ENCODE measurements at places on chromosomes 12 and 14. TPM values are rescaled to one million over a fixed set of nuclear protein-coding genes. Genes with fewer than 3 reads are reported as not detected.

- no peaks in the 10 kb centered on the region for H3K27me3 ChIP-seq
- no peak overlapping the region for H3K4me3 ChIP-seq
- DNase-seq = no peak
- no peaks in the 10 kb centered on the region for H3K36me3 ChIP-seq
- no peaks in the 10 kb centered on the region for H3K4me1 ChIP-seq
Measured at GRCh38 chr12:112327209-112327938, 54.9 kb downstream of the HECTD4 start.

GRCh38 chr12:47751561-47751960 lies 7.1 kb downstream of the RAPGEF3 start:
- peaks cover 2% of the 10 kb centered on the region for H3K4me1 ChIP-seq
- no peaks in the 10 kb centered on the region for H3K27me3 ChIP-seq
- no peaks in the 10 kb centered on the region for H3K36me3 ChIP-seq
- no peak for DNase-seq
- H3K4me3 ChIP-seq = no peak overlapping the region

DNA sequence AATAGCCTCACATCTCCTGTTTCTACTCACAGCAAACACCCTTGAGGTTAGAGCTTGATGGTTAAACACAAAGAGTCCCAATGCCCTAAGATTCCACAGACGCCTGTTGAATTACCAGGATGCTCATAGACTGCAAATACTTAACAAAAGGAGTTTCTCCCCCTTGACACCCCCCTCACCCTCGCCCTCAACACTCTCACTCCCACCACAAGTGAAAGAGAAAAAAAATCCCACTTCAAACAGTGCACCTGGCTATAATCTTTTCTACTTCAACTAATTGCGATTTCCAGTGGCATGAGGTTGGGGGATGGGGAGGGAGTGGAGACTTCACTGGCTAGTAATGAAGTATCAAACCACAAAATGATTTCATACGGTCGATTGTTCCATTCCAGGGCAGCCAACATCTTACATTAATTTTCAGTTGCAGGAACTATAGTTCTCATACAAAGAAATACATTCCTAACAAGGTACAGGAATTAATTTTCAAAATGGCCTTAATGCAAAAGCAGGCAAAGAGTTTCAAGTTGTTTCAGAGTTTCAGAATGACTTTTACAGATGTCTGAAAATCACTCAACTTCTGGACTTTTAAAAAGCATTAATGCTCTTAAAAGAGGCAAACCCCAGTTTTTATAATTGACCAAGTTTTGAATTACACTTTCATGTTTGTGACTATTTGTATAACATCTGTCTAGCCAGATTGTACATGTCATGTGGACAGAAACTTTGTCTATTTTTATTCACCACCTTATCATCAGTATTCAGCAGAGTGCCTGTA lies 390.7 kb downstream of the C12orf75 start:
- no peaks in the 10 kb centered on the region for H3K36me3 ChIP-seq
- H3K4me3 ChIP-seq = no peak overlapping the region
- no peaks in the 10 kb centered on the region for H3K27me3 ChIP-seq

- H3K27me3 ChIP-seq = no peaks in the 10 kb centered on the region
- no peaks in the 10 kb centered on the region for H3K36me3 ChIP-seq
- H3K4me3 ChIP-seq = no peak overlapping the region
- peak; percentile 87 for DNase-seq
- H3K4me1 ChIP-seq = no peaks in the 10 kb centered on the region
- H3K27ac ChIP-seq = no peak overlapping the region
Measured at GRCh38 chr14:75340921-75341320, 62.3 kb downstream of the FOS start.

DNA sequence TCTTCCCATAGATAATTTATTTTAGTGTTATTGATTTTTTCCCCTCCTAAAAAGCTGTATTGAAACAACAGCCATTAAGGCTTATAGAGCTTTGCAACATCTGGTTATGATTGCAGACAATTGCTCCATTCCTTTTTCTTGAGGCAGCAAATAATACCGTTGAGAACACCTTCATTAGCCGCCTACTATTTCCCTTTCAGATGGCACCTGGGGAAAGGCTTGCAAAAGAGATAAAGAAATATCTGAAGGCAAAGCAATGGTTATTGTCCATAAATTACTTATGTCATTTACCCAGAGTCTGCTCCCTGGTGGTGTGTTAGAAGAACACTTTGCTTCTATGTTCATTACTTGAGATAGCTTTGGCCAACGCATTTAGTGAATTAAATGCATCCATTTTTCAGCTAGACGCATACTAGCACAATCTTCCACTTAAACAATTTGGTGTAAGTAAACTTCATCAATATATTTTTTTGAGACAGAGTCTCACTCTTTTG lies 377.8 kb downstream of the KCNH5 start:
- H3K4me3 ChIP-seq = no peak overlapping the region
- DNase-seq = no peak
- no peaks in the 10 kb centered on the region for H3K36me3 ChIP-seq
- H3K27ac ChIP-seq = no peak overlapping the region

DNA sequence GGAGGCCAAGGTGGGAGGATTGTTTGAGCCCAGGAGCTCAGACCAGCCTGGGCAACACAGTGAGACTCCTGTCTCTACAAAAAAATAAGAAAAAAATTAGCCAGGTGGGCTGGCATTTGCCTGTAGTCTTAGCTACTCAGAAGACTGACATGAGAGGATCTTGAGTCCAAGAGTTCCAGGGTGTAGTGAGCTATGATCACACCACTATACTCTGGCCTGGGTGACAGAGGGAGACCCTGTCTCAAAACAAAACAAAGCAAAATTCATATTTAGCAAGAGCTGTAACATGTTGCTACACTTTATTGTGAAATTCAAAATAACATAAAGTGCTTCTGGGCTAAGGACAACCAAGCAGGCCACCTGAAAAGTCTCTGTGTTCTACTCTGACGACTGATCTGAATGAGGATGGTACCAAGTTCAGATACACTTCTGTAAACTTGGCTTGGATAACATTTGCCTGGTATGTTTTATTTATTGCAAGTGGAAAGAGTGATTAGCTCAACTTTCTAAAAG lies 11.6 kb upstream of the STRN3 start:
- no peak for DNase-seq
- no peaks in the 10 kb centered on the region for H3K4me1 ChIP-seq
- no peak overlapping the region for H3K4me3 ChIP-seq

GRCh38 chr14:34098045-34098984 lies 147.4 kb upstream of the EGLN3 start:
- H3K36me3 ChIP-seq = no peaks in the 10 kb centered on the region
- H3K27me3 ChIP-seq = no peaks in the 10 kb centered on the region
- H3K27ac ChIP-seq = no peak overlapping the region
- no peak overlapping the region for H3K4me3 ChIP-seq
- no peaks in the 10 kb centered on the region for H3K4me1 ChIP-seq

- H3K27me3 ChIP-seq = no peaks in the 10 kb centered on the region
- no peak overlapping the region for H3K27ac ChIP-seq
- H3K4me3 ChIP-seq = no peak overlapping the region
- no peak for DNase-seq
- H3K36me3 ChIP-seq = no peaks in the 10 kb centered on the region
- H3K4me1 ChIP-seq = no peaks in the 10 kb centered on the region
Measured at GRCh38 chr12:124747426-124748161, 116.1 kb downstream of the SCARB1 start.

GRCh38 chr12:63875703-63876102 lies 31.2 kb downstream of the SRGAP1 start:
- DNase-seq = no peak
- no peak overlapping the region for H3K27ac ChIP-seq
- H3K4me3 ChIP-seq = no peak overlapping the region
- no peaks in the 10 kb centered on the region for H3K36me3 ChIP-seq
- no peaks in the 10 kb centered on the region for H3K27me3 ChIP-seq
- no peaks in the 10 kb centered on the region for H3K4me1 ChIP-seq

DNA sequence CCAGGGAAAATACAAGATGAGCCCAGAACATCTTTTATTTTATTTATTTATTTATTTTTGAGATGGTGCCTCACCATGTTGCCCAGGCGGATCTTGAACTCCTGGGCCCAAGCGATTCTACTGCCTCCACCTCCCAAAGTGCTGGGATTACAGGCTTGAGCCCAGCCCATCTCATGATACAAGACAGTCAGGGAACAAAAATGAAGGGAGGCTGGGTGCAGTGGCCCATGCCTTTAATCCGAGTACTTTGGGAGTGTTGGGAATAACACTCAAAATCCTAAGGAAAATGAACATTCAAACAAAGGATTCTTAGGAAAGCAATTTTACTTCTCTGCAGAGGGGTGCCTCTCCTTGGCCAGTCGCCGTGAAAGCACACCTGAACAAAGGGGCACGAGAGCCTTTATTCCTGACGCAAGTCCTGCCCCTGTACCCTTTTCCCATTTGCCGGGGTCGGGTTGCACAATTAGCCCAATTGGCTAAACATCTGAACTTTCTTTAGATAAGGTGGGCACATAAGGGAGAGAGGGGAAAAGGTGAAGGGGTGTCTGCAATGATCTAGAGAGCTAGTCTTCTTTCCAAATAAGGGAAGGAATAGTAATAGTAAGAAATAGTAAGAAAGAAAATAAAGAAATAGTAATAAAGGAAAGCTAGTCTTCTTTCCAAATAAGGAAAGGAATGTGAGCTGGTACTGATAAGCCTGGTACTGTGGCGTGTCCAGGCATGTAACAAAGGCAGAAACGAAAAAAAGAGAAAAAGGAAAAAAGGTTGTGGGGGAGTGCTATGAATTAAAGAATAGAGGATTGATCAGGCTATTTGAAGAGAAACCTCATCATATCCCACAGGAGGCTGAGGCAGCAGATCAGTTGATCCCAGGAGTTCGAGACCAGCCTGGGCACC lies 13.4 kb downstream of the NCAPD2 start:
- H3K4me3 ChIP-seq = no peak overlapping the region
- H3K36me3 ChIP-seq = peaks cover 2% of the 10 kb centered on the region
- peak overlapping the region; percentile 89 for H3K27ac ChIP-seq
- DNase-seq = no peak
- no peaks in the 10 kb centered on the region for H3K27me3 ChIP-seq

GRCh38 chr12:19518209-19518608 lies 78.9 kb downstream of the AEBP2 start:
- DNase-seq = no peak
- H3K36me3 ChIP-seq = no peaks in the 10 kb centered on the region
- H3K4me3 ChIP-seq = no peak overlapping the region
- no peaks in the 10 kb centered on the region for H3K4me1 ChIP-seq
- no peak overlapping the region for H3K27ac ChIP-seq

- no peaks in the 10 kb centered on the region for H3K36me3 ChIP-seq
- no peak overlapping the region for H3K27ac ChIP-seq
- H3K4me1 ChIP-seq = no peaks in the 10 kb centered on the region
- H3K4me3 ChIP-seq = no peak overlapping the region
Measured at GRCh38 chr12:11510671-11511070, 115.3 kb upstream of the PRB2 start.

DNA sequence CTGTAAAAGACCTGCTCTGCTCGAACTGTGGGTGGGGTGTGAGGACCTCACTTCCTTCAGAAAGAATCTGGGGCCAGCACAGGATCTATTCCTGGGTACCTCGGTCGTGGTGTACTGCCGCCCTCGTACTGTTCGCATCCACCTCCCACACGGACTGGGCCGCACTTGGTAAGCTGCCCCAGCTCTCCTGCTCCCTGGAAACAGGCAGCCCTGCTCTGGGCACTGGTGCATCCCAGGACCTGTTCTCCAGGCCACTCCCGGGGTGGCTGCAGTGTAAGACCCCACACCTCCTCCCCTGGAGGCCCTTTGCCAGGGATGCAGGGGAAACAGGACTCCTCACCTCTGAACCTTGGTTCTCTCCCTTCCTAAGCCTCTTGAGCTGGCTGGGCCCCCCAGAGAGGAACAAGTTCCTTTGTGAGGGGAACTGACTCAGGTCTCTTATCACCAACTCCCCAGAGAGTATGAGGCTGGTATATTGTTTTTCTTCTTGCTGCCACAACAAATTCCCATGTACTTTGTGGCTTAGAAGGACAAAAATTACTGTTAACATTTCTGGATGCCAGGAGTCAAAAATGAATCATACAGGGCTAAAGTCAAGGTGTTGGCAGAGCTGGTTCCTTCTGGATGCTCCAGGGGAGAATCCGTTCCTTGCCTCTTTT lies 276.5 kb downstream of the NUAK1 start:
- H3K27ac ChIP-seq = peak overlapping the region; percentile 85
- H3K36me3 ChIP-seq = no peaks in the 10 kb centered on the region
- H3K4me1 ChIP-seq = peaks cover 2% of the 10 kb centered on the region
- H3K4me3 ChIP-seq = no peak overlapping the region
- peak; percentile 62 for DNase-seq

GRCh38 chr12:112891093-112892024 lies 15.4 kb upstream of the OAS1 start:
- no peaks in the 10 kb centered on the region for H3K27me3 ChIP-seq
- no peaks in the 10 kb centered on the region for H3K4me1 ChIP-seq
- no peak overlapping the region for H3K4me3 ChIP-seq
- no peak for DNase-seq
- H3K36me3 ChIP-seq = no peaks in the 10 kb centered on the region

GRCh38 chr12:49903700-49904423 lies at the start of gene FAIM2:
FAIM2 (minus strand) TSS chr12:49903900; CDS start chr12:49903792, 108 bp downstream.
- no peaks in the 10 kb centered on the region for H3K36me3 ChIP-seq
- no peaks in the 10 kb centered on the region for H3K27me3 ChIP-seq
- peak within 1 kb of the TSS; percentile 3 for H3K4me3 ChIP-seq

DNA sequence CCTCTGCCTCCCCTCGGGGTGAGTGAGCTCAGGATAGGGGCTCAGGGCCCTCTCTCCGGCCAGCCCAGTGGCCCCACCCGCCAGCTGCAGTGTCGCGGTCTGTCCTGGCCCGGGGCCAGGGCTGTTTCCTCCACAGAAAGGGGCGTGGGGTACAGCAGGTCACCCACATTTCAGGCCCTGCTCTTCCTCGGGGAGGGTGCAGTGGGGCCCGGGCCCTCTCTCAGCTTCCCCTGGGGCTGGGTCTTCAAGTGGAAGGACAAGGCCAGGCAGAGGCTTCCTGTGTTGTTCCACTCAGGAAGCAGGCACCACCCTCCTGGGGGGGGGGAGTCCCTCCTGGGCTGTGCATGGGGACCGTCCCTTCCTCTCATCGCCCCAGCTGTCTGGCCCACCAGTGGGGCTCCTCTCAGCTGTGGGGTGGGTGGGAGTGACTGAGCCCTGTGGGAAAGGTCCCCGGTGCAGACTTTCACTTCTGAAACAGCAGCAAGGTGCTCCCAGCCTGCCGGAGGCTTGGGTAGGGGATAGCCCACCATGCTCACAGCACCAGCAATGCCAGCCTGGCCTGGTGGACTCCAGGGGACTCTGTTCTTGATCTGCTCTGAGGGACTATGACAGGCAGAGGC lies 3.7 kb downstream of the GPR132 start:
- no peak overlapping the region for H3K4me3 ChIP-seq
- no peaks in the 10 kb centered on the region for H3K4me1 ChIP-seq
- no peaks in the 10 kb centered on the region for H3K27me3 ChIP-seq
- no peak overlapping the region for H3K27ac ChIP-seq
- DNase-seq = no peak

The PZP gene
- 0.29 TPM for total RNA-seq

The CARMIL3 gene
- total RNA-seq = 0.24 TPM

The SERPINA9 gene
- not detected for total RNA-seq

The CFAP54 gene
- 0.91 TPM for total RNA-seq

The CHD8 gene
- total RNA-seq = 66.0 TPM

The TM9SF1 gene
- 37.3 TPM for total RNA-seq

The SMIM41 gene
- not detected for total RNA-seq

The ACRBP gene
- 1.8 TPM for total RNA-seq

The AMN gene
- total RNA-seq = 0.48 TPM
